ENCODE measurements at places on chromosomes 5 and 9.

GRCh38 chr5:180289966-180290365 lies 1.9 kb downstream of the MAPK9 start:
- DNase-seq: no peak

DNA sequence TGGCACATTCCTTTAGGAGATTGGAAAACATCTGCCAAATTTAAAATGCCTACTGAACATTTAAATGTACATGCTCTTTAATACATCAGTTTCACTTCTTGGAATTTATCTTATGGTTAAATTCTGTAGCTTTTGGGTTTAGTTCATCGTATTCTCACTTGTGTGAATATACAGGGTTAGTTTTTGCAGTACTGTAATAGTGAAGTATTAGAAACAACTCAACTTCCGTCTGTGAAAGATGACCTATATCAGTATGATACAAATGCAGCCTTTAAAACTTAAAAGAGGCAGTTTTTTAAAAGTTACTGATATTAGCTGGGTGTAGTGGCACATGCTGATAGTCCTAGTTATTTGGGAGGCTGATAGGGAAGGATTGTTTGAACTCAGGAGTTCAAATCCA lies 57.2 kb downstream of the CDC42SE2 start:
- DNase-seq: no peak

GRCh38 chr5:96374653-96375052 lies 58.4 kb downstream of the PCSK1 start:
- no peak for DNase-seq

DNA sequence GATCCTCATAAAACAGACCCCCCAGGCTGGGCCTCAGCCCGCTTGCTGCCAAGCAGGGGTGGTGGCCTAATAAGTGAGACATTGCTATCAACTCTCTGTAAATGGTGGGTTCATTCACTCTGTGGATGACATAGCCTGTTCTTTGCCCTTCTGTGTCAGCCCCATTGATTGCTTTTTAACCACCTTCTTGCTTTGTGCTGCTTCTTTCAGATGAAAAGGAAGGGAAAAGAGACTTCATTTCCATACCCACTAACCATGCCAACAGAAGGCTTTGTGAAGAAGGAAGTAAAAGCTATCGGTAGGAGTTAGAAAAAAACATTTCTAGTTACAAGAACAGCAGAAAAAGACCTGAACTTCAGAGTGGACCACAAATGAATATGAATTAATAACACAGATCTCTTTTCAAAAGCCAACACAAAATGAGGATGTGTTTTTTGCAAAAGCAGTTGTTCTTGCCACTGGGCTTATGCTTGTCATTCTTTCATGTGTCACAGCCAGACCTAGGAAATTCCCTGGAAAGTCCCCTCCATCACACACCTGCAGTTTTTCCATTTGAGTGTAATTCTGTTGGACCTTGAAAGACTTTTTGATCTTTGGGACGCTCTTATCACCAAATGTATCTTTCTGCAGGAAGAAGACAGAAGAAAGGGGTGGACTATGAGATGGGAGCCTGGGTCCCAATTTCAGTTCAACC lies 507.7 kb downstream of the CCDC171 start:
- DNase-seq: no peak

- DNase-seq: no peak
These were observed 670 bp upstream of the FBP1 start for GRCh38 chr9:94639999-94640376.

- DNase-seq: no peak
These were observed 282.9 kb upstream of the ANKRD55 start for GRCh38 chr5:56516035-56516434.

- no peak for DNase-seq
These were observed 42.1 kb upstream of the MAST4 start for GRCh38 chr5:66553916-66554575.

DNA sequence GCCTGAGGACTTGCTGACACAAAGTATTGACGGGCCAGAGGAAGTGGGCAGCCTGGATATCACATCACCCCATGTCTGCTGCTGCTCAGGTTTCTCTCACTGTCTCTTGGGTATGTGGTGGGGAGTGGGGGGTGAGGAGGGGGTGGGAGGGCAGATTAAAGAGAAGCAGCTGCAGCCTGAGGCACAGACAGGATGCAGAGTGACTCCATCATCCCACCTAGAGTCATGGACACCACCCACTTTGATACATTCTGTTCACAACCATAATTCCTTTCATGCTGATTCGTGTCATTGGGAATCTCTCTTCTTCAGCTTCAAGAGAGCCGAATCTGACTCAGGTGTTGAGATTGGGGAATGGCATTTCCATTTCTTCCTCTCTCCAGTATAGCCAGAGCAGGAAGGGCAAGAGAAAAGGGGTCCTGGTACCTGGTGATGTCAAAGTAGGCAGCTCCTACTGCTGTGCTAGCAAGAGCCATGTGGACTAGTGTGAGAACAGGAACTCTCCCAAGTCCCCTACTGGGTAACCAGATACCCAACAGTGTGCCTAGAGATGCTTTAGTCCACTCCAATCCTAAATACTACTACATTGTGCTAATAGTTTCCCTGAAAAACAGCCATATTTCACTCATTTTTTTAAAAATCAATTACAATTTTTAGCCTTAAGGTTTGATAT lies 22.4 kb downstream of the GRAMD2B start:
- DNase-seq: no peak

- DNase-seq: no peak
These were observed 12.5 kb downstream of the COMMD10 start for GRCh38 chr5:116097301-116097700.

GRCh38 chr5:144457160-144457559 lies 286.5 kb downstream of the KCTD16 start:
- no peak for DNase-seq

DNA sequence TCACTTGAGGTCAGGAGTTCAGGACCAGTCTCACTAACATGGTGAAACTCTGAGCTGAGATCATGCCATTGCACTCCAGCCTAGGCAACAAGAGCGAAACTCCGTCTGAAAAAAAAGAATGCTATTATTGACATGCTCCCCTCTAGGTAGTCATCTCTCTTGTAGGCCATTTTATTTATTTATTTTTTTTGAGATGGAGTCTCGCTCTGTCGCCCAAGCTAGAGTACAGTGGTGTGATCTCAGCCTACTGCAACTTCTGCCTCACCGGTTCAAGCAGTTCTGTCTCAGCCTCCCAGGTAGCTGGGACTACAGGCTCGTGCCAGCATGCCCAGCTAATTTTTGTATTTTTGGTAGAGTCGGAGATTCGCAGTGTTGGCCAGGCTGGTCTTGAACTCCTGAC lies 20.6 kb upstream of the NIM1K start:
- DNase-seq: no peak

GRCh38 chr5:132456987-132457361 lies 33.6 kb downstream of the IRF1 start:
- DNase-seq: no peak

DNA sequence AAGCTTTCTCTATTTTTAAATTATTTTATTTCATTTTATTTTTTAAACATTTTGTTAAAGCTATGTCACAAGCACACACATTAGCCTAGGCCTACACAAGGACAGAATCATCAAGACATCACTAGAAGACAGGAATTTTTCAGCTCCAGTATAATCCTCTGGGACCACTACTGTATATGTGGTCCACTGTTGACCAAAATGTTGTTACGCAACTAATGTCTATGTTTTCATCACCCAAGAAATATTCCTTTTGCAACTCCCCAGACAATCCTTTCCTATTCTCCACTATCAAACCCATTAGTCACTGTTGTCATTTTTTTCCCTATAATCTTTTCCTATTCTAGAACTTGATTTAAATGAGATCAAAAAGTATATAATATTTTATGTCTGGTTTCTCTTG lies 2371.7 kb upstream of the C9orf72 start:
- DNase-seq: no peak

GRCh38 chr9:20872340-20872977 lies 159.0 kb downstream of the HACD4 start:
- DNase-seq: no peak

- DNase-seq: no peak
These were observed 45.7 kb upstream of the SLCO4C1 start for GRCh38 chr5:102341681-102342288.

GRCh38 chr9:26012797-26013196 lies 334.6 kb upstream of the TUSC1 start:
- no peak for DNase-seq

GRCh38 chr9:28215536-28216299 lies 642.4 kb upstream of the C9orf72 start:
- DNase-seq: no peak

DNA sequence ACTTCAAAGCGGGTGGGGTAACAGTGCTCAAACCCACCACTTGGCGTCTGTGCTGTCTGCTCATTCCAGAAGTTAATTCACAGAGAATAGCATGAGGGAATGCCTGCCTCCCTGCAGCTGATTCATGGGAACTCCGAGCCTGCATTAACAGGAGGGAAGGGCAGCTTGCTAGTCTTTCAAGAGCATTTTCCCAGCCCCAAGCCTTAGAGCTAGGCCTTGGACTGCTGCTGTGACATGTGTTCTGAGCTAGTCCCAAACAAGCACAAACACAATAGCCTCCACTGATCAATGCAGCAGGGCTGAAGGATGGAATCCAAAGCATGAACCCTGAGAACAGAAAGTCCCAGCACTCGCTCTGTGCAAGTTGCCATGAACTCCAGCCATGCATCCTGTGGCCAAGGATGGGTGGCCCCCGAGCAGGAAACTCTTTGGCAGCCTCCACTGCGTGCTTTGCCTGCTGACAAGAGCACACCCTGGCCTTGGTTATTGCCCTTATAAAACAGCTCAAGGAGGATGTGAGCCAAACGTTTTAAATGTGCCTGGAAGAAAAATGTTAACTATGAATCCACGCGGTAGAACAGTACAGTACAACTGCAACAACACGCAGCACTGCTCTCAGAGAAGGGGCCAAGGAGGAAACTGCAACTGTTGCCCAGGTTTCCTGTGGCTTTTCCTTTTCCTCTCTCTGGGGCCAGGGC lies 653.1 kb upstream of the KLF4 start:
- no peak for DNase-seq

DNA sequence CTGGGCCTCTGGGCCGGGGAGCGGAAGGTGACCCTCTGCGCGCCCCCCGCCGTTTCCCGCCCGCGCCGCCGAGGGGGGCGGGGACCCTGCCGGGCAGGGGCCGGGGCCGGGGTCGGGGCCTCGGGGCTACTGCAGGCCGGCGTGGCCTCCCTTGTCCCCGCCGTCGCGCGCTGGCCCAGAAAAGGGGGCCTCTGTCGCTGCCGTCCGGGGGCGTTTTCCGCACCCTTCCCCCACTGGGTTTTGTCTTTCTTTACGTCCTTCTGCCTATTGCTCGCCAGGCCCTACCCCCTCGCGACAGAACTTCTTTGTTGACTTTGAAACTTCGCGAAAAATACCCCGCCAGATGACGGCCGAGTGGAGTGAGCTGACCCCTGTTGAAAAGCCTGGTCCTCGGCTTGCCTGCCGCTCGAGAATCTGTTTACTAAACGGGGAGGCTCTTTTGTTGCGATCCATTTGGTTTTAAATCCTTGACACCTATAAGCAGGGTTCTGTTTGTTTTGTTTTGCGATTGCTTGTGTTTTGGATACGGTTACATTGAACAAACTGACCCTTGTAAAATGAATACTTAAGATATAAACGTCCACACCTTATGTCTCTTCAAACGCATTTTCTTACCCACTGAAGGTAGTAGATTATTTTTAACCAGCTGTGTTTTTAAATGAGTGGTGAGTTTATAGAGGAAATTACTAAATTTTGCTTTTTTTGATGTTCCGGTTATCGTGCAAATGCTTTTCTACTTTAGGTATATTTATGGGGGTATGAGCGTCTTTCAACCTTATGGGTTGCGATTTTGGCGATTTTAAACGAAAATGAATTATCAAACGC lies 765 bp downstream of the MARCHF6 start:
- DNase-seq: no peak

DNA sequence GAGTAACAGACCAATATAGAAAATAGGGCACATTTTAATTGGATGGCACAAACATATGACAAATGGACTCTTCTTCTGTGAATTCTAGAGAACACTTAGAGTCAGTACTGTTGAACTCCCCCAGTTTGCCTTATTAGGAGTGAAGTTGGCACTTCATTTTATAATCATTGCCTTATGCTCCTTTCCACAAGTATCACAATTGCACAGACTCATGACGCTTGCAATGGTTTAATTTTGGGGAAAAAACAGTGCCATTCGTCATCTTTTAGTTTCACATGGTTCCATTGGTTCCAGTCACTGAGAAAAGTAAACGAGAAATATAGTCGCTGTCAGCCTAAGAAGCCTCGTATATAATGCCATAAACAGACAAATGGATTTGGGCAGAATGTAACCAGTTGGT lies 71.2 kb downstream of the LURAP1L start:
- DNase-seq: no peak

- DNase-seq: no peak
These were observed 271.4 kb downstream of the ELAVL2 start for GRCh38 chr9:23554686-23555085.

GRCh38 chr9:123149067-123149466 lies 115.6 kb downstream of the GPR21 start:
- DNase-seq: no peak

GRCh38 chr5:42915306-42915866 lies 103.7 kb upstream of the SELENOP start:
- no peak for DNase-seq

DNA sequence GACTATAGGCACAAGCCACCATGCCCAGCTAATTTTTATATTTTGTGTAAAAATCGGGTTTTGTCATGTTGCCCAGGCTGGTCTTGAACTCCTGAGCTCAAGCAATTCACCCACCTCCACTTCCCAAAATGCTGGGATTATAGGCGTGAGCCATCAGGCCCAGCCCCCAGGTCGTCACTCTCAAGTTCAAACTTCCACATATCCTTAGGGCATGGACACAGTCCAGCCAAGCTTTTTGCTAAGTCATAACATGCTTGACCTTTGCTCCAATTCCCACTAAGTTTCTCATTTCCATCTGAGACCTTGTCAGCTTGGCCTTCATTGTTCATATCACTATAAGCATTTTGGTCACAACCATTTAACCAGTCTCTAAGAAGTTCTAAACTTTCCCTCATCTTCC lies 43.9 kb upstream of the ARAP3 start:
- no peak for DNase-seq

- DNase-seq: no peak
These were observed 1.2 kb downstream of the DAPK1 start for GRCh38 chr9:87498811-87499360.

DNA sequence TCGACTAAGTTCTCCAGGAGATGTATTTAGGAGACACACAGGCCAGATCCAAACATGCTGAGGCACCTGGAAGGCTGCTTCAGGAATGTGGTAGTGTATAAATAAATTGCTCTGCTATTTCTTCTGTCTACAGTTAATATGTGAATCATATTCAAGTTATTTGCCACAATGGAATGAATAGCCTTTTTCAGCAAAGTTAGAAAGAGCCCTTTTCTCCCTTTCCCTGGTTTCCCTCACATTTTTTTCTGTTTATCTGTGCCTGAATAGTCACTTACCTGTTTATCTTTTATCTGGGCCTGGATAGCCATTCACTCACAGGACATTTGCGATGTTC lies 44.1 kb upstream of the CLINT1 start:
- no peak for DNase-seq

- DNase-seq: no peak
These were observed 17.7 kb downstream of the C9orf40 start for GRCh38 chr9:74935008-74935407.

- DNase-seq: no peak
These were observed 42.8 kb downstream of the FAM78A start for GRCh38 chr9:131233556-131233955.

GRCh38 chr5:81757404-81757803 lies 6.5 kb upstream of the SSBP2 start:
- no peak for DNase-seq

GRCh38 chr9:21121079-21121478 lies 20.6 kb downstream of the IFNW1 start:
- no peak for DNase-seq

GRCh38 chr5:82222597-82223574 lies 55.3 kb downstream of the RPS23 start:
- DNase-seq: no peak

GRCh38 chr9:129946246-129946995 lies 96.6 kb downstream of the FNBP1 start:
- DNase-seq: no peak
